Activated CD4-positive, alpha-beta memory T cell treated with anti-CD3 and anti-CD28 coated beads, Interleukin-2, amount 10 ng/mL, durations not matched to agents 7 days and 5 days (primary cell): ENCODE measurements at places on chromosomes 2 and 18.

- no peak for DNase-seq
Observed at GRCh38 chr2:18966131-18966530, 376.8 kb upstream of the NT5C1B start.

DNA sequence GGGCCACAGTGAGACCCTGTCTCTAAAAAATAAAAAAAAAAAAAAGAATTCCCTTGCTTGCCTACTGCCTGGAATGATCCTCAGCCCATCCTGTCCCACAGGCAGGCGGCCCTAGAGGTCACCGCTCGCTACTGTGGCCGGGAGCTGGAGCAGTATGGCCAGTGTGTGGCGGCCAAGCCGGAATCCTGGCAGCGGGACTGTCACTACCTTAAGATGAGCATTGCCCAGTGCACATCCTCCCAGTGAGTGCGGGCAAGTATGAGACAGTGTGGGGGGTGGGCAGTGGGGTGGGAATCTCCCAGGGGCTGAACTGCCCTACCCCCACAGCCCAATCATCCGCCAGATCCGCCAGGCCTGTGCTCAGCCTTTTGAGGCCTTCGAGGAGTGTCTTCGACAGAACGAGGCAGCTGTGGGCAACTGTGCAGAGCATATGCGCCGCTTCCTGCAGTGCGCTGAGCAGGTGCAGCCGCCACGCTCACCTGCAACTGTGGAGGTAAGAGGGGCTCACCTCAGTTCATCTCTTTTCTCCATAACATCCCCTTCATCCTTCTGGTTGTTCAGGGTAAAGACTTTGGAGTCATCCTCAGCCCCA is 1.6 kb downstream of the CHCHD5 start:
- DNase-seq, result no peak

- no peak for DNase-seq
Observed at GRCh38 chr2:169619946-169620345, 35.8 kb downstream of the PPIG start.

DNA sequence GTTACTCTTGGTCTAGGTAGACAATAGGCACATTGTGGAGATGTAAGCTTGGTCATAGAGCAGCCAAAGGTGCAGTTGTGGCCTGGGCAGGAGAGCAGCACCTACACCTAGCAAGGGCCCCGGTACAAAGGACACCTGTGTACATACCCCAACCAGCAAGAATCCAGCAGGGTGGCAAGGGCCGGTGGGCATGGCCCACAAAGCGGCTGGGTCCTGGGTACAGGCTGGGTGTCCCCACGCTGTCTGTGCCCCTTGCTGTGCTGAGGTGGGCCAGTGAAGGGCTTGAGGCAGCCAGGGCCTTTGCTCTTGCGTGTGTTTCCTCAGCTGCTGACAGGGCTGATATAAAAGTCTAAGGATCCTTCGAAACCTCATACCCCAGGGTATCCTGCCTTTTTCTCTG is 501.8 kb downstream of the EIPR1 start:
- no peak for DNase-seq

DNA sequence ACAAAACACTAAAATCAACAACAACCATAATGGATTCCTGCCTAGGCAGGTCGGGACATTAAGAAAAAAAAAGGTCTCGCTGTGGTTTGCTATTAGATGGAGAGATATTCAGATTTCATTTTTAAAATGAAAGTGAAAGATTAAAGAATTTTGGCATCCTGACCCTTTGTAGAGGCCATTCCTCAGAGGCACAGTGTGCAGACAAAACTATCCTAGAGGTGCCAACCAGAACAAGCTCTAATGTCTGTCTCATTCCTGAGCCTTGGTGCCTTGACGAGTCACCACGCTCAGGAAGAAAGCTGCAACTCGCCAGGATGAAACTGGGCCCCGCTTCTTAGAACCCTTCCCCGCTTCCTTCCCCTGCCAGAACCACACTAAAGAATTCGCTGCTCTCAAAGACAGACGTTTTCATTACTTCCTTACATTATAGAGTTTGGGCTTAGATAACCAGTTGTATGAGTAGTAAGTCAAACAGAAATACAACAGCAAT is 156.0 kb downstream of the TGIF1 start:
- DNase-seq, result peak; percentile 56

- no peak for DNase-seq
Observed at GRCh38 chr2:43718530-43719124, 42.4 kb upstream of the C1GALT1C1L start.

DNA sequence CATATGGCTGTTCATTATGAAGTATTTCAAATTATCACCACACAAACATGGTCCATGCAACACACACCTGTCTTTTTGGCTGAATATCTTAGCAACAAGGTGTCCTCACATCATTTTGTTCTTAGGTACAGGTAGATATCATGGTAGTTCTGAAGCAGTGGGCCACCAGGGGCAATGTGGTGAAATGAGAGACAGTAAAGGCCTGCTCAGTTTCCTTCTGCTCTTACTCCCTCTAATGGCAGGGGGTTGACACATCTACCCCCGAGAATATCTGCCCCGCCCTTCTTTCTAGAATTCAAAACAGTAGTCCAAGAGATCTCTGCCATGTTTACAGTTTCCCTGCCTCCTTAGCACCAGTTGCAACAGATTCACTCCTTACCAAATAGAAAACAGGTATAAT is 147.0 kb upstream of the KLHL14 start:
- no peak for DNase-seq

GRCh38 chr2:64865073-64865830 is 123.9 kb upstream of the SLC1A4 start:
- DNase-seq, result peak; percentile 69

DNA sequence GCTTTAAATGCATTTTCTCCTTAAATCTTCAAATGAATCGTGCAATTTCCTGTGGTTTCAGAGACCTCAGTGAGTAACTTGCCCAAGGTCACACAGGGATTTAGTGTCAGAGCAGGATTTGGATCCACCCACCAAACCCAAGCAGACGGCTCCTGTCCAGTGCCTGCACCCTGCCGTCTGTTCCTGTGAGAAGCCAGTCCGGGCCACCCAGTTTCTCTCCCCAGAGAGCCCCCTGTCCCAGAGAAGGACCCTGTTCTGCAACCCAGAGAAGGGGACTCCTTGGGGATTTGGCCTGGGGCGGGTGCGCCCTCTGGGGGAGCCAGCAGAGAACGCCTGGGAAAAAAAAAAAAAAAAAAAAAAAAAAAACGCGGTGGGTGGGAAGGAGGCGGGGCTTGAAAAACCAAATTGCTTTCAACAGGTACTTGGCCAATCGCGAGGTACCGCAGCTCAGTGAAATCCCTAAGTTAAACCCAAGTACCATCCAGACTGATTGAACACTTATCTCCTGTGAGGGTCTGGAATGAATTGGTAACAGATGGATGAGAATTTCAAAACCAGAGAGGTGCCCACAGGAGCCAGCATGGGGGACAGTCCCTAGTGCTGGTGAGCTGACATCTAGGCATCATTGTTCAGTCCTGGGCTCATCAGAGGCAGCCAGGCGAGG is 30.9 kb upstream of the REEP1 start:
- peak; percentile 43 for DNase-seq

GRCh38 chr2:42363413-42363812 is 2.4 kb upstream of the COX7A2L start:
- no peak for DNase-seq

DNA sequence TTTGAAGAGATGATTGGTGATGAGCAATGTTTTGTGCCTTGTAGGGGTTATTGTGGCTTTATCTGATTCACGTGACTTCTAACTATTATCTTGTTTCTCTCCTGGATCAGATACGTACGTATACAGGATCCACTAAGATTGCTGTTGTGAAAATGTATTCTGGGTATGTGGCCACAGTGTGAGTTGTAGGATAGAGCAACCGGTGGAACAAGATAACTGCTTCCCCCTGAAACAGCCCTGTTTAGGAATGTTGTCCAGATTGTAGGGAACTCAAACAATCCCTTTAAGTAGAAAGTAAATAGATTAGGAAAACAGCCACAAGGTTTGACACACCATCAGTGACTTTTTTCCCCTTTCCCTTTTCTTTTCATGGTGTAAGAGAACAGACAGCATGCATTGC is 22.3 kb upstream of the MBOAT2 start:
- DNase-seq, result no peak

DNA sequence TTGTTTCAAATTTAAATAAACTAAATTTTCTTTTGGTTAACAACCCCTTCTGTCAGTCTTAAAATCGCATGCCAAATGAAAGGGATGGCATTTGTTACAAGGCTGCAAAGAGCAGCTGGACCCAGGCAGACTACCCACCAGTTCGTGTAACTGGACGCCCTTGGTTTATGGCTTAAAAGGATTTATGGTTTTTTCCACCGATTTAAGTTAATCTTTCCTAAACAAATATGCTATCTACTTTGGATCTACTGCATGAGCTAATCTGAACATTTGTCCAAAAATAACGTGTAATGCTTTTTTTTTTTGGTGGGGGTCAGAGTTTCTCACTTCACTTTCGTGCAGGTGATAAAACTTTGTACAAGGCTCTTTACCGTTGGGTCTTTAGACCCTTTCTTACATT is 62.9 kb downstream of the DIS3L2 start:
- no peak for DNase-seq

DNA sequence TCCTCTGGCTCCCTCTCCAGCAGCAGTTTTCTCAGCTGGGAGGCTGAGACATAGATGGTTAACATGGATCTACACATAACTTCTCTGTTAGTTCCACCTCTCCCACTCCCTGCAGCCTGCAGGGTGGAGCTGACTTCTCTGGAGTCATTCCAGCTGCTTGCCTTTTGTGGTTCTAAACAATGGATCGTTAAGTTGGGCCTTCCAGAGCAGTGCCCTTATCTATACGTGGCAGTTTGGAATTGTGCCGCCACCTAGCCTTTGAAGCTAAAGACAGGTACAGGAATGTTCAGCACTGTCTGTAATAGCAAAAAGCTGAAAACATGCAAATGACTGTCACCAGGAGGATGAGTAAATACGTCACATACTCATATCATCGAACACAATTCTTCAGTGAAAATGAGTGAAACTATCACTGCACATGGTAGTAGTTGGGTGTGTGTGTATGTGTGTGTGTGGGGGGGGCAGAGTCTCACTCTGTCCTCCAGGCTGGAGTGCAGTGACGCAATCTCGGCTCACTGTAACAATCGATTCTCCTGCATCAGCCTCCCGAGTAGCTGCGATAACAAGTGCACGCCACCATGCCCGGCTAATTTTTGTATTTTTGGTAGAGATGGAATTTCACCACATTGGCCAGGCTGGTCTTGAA is 50.3 kb downstream of the SH2D6 start:
- DNase-seq, result no peak

GRCh38 chr2:190528521-190529001 is 6.0 kb downstream of the NEMP2 start:
- DNase-seq, result no peak

GRCh38 chr2:20525041-20526035 is 78.5 kb downstream of the RHOB start:
- DNase-seq, result no peak

- no peak for DNase-seq
Observed at GRCh38 chr2:148670773-148671172, 26.2 kb downstream of the EPC2 start.

DNA sequence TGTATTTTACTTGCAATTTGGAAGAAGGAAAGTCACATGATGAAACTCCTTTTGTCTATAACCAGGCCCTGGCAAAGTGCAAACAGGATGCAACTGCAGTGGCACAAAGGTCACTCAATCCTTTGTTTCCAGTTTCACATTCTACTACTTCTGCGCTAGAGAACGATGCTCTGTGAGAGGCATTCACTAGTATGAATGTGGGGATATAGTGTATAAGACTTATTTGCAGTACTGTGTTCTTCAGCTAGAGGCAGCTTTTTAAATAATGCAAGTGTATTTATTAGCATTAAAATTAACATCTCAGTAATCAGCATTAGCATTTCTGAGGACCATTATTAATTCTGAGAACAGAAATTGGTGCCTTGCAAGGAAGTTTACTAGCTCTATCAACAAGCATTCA is 68.9 kb downstream of the PRPF40A start:
- no peak for DNase-seq

DNA sequence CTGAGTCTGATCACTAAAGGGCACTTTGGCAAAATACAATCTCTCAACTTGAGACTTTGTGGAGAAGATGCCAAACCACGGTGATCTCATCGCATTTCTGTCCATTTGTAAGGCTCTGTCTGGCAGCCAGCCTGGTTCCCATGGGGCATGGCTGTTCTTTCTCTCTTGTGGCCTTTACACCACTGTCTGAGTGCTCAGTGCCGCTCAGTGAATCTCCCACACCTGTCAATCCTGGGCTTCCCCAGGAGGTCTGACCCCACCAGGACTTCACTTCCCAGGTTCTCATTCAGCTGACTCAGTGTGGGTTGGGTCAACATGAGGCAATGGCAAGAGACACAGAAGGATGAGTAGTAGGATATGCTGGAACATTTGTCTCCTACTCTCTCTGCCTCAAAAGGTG is 96.8 kb upstream of the TRIB2 start:
- no peak for DNase-seq

GRCh38 chr2:175001566-175001965 is 3.6 kb downstream of the CHN1 start:
- DNase-seq, result no peak

DNA sequence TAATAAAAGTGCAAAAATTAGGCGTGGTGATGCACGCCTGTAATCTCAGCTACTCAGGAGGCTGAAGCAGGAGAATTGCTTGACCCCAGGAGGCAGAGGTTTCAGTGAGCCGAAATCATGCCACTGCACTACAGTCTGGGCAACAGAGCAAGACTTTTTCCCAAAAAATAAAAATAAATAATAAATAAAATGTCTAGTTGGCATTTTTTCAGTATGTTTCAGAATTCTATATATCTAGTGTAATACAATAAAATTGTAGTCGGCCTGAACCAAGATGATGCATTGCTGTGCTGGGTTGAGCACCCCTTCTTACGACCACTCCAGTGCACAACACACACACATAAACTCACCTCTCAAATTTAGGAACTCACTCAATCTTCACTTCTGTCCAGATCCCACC is 108.2 kb downstream of the XIRP2 start:
- DNase-seq, result no peak

DNA sequence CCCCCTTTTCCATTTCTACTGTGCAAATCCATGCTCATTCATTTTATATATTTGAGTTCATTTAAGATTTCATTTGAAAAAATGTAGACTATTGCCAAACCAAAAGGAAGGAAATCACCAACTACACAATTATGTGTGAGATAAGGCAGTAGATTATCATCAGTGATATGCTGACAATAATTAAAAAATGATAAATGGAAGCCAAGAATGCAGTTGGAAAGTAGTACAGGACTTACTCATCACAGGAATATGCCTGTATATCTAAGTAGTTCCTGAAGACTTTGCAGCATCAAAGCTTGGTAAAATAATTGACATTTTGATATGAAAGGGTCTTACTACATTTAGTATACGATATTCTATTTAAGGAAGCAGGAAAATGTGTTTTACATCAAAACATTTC is 166.1 kb upstream of the OTX1 start:
- no peak for DNase-seq

- no peak for DNase-seq
Observed at GRCh38 chr2:9394816-9395215, 28.5 kb downstream of the ITGB1BP1 start.

GRCh38 chr2:32711908-32712501 is 84.2 kb downstream of the TTC27 start:
- DNase-seq, result no peak

DNA sequence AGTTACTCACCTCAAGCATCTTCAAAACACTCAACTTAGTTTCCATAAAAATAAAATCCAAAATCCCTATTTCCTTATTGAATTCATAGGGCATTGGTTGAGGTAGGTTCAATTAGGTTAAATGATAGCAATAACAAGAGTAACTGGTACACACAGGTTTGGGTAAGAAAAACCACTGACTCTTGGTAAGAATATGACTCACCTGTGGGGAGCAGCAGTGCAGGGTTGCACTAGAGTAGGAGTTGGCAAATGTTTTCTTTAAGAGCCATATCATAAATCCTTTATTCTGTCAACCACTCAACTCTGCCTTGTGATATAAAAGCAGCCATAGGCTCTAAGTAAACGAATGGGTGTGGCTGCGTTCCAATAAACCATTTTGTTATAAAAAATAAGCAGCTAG is 71.4 kb upstream of the CDH20 start:
- DNase-seq, result no peak
